ENCODE measurements at places on chromosomes 7 and 10.

- peak; percentile 41 for DNase-seq
These were observed 34.8 kb downstream of the BNIP3 start for GRCh38 chr10:131946880-131947279.

DNA sequence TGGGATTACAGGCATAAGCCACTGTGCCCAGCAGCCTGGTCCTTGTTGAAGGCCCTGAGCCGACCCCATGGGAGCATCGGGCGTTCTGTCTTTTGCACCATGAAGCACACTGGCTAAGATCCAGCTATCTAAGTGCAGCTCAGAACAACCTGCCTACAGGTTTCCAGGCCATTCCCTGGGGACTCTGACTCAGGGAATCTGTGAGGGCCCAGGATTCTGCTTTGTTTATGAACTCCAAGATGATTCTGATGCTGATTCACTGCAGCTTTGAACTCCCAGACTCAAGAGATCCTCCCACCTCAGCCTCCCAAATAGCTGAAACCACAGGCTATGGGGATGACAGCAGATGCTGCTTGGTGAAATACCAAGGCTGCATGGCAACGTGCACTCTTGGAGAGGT lies 30.2 kb downstream of the NPTX2 start:
- DNase-seq: no peak

GRCh38 chr10:24556750-24557742 lies 166.6 kb downstream of the ARHGAP21 start:
- DNase-seq: no peak

GRCh38 chr10:8242295-8242872 lies 187.9 kb downstream of the GATA3 start:
- DNase-seq: no peak

DNA sequence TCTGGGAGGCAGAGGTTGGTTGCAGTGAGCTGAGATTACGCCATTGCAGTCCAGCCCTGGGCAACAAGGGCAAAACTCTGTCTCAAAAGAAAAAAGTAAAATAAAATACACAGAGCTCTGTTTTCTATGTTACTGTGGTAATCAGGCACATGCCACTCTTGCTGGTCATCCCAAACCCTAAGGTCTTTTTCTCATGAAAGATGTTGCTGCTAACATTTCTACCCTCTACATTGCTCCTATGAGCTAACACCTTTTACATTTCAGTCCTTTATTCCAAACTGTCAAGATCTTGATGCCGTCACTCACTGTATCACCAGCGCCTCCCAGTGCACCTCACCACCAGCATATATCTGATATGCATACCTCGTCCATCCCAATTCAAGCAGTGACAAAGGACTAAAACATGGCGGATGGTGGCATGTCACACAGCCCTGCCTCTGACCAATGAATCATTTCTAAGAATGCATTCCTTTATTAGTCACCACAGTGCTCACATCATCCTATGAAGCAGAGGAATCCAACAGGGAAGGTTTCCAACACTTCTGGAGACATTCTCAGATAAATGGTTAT lies 4.3 kb downstream of the DAGLB start:
- no peak for DNase-seq

GRCh38 chr7:88020953-88021665 lies 87.1 kb downstream of the ADAM22 start:
- DNase-seq: no peak

DNA sequence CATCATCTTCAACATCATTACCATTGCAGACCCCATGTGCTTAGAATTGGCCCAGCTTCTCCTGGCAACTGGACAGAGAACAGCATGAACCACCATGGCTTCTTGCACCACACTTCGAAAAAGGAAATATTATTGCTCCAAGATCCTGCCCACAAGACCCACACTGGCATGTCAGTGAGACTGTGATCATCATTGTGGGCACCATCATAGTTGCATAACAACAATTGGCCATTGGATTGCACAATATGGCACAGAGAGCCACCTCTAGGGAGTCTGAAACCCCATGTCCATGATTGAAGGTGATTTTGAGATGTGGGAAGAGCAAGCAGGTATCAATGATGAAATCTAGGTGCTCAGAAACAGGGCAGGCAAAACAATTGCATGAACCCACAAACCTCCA lies 918.9 kb downstream of the GRID1 start:
- DNase-seq: no peak

DNA sequence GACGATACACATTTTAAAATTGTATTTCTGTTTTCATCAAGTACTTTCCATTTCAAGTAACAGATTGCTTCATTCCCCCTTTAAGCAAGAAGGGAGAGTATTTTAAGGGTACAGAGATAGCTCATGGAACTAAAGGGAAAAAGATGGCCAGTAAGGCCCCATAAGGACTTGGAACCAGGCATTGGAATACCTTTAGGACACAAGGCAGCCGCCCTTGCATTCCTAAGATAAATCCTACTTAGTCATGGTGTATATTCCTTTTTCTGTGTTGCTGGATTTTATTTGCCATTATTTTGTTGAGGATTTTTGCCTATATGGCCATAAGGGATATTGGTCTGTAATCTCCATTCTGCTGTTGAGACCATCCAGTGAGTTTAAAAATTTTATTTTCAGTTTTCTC lies 49.2 kb downstream of the BTRC start:
- DNase-seq: no peak

- DNase-seq: no peak
These were observed 11.0 kb downstream of the DLG5 start for GRCh38 chr10:77915319-77916105.

GRCh38 chr10:103442031-103442461 lies 10.1 kb downstream of the CALHM2 start:
- no peak for DNase-seq

- no peak for DNase-seq
These were observed 1.6 kb upstream of the TARP start for GRCh38 chr7:38274927-38275620.

DNA sequence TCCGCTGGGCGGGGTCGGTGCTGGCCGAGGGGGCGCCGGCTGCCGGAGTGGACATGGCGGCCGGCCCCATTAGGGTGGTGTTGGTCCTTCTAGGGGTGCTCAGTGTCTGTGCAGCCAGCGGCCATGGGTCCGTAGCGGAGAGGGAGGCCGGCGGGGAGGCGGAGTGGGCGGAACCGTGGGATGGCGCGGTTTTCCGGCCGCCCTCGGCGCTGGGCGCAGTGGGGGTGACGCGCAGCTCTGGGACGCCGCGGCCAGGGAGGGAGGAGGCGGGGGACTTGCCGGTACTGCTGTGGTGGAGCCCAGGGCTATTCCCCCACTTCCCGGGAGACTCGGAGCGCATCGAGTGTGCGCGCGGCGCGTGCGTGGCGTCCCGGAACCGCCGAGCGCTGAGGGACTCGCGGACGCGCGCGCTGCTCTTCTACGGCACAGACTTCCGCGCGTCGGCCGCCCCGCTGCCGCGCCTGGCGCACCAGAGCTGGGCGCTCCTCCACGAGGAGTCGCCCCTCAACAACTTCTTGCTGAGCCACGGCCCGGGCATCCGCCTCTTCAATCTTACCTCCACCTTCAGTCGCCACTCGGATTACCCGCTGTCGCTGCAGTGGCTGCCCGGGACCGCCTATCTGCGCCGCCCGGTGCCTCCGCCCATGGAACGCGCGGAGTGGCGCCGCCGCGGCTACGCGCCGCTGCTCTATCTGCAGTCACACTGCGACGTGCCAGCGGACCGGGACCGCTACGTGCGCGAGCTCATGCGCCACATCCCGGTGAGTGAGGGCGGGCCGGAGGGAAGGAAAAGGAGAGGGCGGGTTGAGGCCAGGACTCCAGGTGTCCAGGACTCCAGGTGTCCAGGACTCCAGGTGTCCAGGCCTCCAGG lies 9.3 kb upstream of the CHCHD1 start:
- DNase-seq: peak; percentile 87

- DNase-seq: no peak
These were observed 40.4 kb downstream of the NPVF start for GRCh38 chr7:25187932-25188331.

GRCh38 chr7:142898377-142899170 lies 13.0 kb upstream of the TRPV6 start:
- DNase-seq: no peak

DNA sequence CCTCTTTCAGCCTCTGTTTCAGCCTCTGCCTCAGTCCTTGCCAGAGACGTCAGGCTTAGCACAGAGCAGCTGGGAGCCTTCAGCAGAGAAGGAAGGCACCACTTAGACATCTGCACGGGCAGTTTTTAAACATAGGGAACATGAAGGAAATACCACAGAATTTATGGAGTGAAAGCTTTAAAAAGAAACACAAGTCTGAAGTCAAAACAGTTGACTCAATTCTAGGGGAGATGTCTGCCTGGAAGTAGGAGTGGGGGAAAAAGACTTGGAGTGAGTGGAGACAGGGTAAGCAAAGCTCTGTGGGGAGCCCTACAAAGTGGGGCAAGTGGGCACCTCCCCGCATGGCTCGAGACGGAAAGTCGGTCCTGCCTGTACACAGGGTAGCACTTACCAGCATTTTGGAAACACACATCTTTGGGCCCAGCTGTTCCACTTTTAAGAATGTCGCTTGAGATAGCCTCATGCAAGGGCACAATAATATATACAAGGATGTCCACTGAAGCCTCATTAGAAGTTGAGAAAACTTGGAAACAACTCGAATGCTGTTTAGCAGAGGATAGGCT lies 5.0 kb upstream of the TBXAS1 start:
- no peak for DNase-seq

DNA sequence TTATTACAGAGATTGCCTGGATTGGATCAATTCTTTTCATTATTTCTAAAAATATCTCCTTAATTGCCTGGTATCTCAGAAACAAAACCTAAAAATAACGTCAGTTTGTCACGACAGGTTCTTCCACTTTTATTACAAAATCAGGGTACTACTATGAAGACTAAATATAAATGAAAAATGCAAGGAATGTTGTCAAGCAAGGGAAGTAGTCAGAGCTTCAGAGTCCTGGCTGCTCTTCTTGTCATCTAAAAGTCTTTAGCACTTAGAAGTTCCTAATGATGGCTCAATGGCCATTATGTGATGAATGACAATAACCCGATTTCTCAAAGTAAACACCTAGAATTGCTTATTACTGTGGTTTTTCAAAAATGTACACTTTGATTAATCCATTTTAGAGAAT lies 192.2 kb downstream of the SEMA3A start:
- DNase-seq: no peak

DNA sequence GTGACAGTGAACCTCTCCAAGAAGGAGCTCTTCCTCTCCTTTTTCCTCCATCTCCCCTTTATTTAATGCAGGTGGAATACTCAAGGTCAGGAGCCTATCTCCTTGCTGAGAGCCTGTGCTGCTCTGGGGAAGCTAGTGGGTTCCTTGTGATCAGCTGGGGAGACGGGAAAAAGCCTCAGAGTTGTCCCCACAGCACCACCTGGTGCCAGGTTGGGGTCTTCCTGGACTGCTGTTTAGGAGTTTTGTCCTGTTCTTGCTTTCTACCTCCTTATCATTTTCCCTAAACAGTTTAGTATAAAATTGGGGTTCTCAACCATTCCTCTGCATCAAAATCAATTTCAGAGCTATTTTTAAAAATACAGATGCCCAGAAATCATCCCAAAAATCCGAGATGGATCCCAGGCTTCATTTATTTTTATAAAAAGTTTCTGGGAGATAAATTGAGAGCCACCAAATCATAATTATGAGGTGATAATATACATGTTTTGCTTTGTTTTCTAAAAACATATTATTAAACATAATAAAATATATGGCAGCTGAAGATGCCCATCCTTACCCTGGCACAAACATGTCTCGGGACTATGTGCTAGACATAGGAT lies 44.3 kb downstream of the MACC1 start:
- DNase-seq: peak; percentile 73

GRCh38 chr7:120931243-120931642 lies 19.3 kb upstream of the ING3 start:
- no peak for DNase-seq

DNA sequence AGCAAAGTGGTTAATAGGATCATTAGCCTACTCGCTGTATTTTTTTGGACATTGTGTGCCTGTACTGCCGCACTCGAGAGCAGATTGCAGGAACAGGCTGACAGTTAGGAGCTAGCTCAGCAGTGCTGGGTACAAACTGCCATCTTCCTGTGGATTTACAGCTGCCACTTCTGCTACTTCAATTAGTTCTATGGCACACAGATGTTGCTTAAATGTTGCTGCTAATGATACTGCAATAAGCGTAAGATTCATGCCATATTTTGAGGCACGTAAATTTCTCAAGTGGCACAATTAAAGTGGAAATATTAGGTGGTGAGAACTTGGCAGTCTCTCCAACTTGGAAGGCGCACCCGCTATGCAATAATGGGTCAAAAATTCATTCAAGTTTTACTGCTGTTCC lies 171.9 kb downstream of the EBF3 start:
- DNase-seq: no peak

DNA sequence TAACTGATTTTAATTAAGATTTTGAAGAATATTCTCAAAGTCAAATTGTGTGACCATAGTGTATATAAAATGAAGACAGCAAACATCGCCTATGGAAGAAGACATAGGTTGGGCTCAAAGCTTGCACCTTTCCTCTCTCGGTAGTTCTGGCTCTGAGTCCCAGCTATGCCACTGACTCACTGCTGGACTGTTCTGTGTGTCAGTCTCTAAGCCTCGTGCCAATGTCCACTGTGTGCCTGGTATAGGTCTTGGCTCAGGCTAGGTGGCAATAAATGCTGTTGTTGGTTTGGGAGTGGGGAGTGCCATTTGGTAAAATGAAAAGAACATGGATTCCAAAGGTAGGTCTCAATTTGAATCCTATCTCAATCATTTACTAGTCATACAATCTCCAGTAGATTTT lies 137.5 kb upstream of the RHEB start:
- no peak for DNase-seq

DNA sequence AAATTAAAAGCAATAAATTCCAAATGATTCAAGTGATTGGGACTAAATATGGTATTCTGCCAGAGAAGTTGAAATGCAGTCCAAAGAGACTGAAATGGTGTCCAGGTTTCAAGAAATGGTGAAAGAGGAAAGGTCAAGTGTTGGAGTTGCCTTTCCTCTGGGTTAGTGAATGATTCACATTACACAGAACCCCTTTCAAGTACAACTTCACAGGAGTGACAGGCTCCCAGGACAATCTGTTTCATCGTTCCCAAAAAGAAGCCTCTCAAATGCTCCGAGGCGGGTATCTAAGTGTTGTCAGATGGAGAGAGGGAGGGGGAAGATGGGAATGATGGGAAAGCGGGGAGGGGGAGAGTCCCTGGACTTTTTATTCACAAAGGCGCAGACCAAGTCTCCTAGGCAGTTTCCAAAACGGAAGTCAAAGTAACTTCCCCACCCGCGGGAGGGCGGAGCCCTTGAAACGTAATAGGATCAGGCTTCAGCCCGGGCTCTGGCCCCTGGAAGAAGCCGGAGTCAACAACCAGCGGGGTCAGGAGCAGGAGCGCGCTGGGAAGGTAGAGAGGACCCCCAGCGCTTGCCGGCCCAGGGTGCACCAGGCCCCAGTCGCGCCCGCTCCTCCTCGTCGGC lies 754 bp downstream of the SLC25A13 start:
- DNase-seq: peak; percentile 90

- DNase-seq: peak; percentile 47
These were observed 15.1 kb upstream of the DENND2A start for GRCh38 chr7:140655511-140656408.

DNA sequence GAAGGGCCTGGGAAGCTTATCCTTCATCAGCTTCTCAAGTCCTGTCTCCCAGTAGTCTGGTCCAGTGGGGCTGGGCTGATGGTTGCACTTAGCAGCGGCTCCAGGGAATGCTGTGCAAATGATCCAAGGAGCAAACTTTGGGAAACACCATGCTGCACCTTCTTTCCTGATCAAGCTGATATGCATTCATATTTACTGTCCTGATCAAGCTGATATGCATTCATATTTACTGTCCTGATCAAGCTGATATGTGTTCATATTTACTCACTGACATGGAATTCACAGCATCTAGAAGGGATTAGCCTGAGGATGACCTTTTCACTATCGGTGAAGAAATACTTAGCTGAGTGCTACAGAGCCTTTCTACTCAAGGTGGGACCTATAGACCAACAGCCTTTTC lies 330.7 kb downstream of the BMPER start:
- no peak for DNase-seq

- no peak for DNase-seq
These were observed 268.7 kb downstream of the WDR37 start for GRCh38 chr10:1324903-1325302.
